ENCODE measurements at places on chromosomes 3 and 15.

DNA sequence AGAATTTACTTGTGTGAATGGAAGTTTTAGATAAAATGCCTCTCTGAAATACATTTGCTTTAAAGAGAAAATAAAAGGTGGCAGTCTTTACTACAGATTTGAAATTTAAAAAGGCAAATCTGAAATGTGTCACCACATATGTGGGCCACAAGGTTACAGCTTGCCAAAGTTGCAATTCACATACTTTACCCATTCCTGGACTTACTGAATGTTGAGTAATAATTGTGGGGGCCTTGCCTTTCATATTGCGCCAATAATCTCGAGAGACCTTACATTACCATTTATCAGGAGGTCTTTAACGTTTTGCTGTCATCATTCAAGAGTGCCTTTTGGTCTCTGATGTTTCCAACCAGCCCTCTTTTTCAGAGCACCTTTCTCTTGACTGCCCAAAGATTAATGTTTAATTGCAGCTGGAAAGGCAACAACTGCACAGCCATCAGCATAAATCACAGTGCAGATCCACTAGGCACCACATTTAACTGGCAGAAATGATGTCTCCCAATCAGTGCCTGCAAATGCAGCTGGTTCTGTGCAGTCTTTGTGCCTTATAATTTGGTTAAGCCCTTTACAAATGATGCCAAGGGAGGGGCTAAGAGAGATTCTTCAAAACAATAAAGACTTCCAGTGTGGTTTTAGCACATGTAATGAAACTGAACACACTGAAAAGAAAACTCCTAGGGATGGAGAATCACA lies 206.8 kb downstream of the MAGI1 start:
- no peak for DNase-seq

DNA sequence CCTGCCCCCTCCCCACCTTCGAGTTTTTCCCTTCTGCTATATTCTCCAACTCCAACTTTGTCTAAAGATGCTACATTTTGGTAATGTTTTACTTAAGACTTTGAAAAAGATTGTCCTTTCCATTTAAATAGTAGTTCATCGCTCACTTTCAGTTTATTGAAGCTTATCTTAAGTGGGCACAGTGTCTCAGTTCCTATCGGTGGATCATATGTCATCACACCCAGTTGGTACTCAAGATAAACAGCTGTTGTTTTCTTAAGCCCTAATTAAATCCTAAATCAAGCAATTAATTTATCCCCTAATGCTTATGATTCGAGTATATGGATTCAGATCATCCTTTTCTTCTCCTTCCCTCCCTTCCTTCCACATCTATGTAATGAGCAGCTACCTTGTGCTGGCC lies 210.7 kb downstream of the TLE3 start:
- DNase-seq = peak; percentile 8

DNA sequence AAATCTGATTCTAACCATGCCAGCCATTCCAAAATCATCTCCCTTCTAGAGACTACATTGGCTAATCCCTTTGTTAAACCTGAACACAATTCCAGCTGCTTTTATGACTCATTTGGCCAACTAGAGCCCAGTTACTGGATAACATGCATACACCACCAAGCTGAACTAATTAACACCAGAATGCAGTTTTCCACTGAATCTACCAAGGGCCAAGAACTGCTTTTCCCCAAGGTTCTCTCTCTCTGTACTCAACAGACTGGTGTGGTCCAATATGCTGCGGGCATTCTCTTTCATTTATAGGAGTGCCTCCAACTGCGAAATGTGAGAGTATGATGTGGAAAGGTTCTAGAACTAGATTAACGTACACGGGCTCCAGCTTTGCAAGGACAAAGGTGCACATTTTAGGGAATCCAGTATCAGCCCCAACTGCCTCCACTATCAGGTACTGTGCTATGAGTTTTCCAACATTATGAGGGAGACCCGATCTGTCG lies 1.5 kb downstream of the CHSY1 start:
- peak; percentile 23 for DNase-seq

GRCh38 chr15:78790027-78790426 lies 21.2 kb downstream of the ADAMTS7 start:
- DNase-seq = peak; percentile 12

DNA sequence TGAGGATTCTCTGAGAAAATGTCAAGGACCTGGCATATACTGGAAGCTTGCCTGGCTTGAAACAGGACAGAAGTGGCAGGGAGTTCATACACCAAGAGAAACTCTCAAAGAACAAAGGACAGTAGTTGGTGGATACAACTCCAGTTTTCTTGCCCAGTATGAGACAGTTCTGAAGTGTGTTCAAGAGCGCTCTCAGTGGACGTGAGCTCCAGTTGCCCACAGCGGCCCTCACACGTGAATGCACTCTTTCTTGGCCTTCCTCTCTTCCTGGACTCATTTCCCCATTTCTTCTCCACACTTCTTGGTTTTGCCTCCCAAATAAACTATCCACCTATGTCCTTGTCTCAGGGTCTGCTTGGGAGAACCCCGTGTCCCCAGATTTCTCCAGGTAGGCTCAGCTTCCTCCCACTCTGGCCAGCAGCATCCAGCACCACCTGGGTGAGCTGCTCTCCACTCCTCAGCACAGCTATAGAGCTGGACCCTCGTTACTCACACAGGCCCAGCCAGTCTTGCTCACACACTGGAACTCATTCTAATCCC lies 54.5 kb downstream of the DCLK3 start:
- DNase-seq = no peak

GRCh38 chr3:48797626-48798025 lies 50.0 kb downstream of the PRKAR2A start:
- no peak for DNase-seq

DNA sequence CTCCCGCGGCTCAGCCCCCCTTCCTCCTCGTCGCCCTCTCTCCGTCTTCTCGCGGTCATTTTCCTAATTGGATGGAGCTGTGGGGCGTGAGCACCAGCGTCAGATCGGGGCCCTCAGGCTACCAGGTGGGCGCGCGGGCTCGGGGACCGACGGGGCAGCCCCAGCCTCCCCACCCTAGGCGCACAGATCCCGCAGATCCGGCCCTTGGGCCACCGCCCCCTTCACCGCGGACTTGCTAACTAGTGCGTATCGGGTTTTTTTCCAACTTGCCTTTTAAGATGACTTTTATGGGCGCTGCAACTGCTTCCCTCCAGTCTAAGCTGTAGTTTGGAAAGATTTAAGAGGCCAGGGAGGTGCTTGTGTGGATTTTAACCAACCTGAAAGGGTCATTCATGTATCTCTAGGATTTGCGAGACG lies 1.3 kb downstream of the ZNF710 start:
- DNase-seq = peak; percentile 43

DNA sequence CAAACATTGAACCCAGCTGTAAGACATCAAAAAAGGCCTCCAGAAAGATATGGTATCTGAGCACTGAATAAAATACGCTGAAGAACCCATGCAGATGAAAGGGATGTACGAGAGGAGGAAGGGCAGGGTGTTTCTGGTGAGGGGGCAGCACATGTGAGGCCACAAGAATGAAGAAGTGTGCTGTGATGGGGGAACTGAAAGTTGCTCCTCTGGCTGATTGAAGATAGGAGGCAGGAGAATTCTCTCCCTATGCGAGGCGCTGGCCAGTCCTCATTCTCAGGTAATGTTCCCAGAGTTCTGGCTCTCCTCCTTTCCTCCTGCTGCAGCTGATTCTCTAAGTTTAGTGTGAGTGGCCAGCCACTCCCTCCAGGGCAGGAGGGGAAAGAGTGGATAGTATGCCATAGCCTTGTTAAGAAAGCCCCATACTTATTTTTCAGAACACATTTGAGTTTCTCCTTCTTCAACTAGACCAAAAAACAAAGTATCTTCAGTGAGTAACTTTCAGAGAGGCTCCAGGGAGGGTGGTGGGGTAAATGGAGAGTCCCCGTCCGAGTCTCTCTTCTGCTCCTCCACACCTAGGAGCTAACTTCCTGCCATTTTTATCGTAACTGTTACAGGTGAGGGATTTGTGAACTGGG lies 26.9 kb upstream of the MYO1E start:
- peak; percentile 41 for DNase-seq

DNA sequence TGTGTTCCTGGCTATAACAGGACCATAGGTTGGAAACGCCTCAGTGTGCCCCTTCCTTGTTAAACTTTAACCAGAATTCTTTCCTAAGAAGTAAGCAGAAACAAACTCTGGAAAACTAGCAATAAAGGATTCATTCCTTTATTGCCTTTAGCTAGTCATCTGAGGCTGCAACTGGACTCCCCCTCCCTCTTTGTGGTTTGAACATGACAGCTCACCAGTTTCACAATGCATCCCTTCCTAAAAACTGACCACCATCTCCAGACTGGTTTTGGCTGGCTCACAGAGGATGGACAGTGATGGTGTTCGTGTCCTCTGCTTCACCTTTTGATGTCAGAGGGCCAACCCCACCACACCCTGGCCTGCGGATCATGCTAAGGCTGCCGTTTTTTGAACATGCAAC lies 27.9 kb upstream of the TGFBR2 start:
- peak; percentile 71 for DNase-seq

Measured in OCI-M1 (cell line).